ENCODE measurements at places on chromosomes 5 and 9. TPM values are rescaled to one million over a fixed set of nuclear protein-coding genes. Genes with fewer than 3 reads are reported as not detected.

IL3 gene
- total RNA-seq = not detected

DNA sequence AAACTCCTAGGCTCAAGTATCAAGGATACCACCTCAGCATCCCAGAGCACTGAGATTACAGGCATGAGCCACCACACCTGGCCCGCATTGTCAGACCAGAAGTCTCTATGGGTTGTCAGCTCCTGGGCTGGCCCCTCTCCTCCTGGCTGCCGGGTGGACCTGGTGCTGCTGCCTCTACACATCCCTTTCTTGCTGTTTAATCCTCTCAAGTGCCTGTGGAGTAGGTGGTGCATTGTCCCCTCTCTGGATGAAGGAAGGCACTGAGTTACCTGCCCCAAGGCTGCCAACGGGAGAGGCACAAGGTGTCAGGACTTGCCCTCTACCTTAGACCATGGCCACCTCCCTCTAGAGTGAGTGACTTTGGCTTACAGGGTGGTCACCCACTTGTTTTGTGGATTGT, 37.4 kb downstream of the PHF2 start:
- no peak for DNase-seq

PCDHB7 gene
- total RNA-seq = 2.1 TPM

ORM2 gene
- total RNA-seq = 2.8 TPM

- DNase-seq = no peak
Observed at GRCh38 chr9:76725011-76725546, 39.2 kb upstream of the PCA3 start.

ORM1 gene
- total RNA-seq = 12.7 TPM

DNA sequence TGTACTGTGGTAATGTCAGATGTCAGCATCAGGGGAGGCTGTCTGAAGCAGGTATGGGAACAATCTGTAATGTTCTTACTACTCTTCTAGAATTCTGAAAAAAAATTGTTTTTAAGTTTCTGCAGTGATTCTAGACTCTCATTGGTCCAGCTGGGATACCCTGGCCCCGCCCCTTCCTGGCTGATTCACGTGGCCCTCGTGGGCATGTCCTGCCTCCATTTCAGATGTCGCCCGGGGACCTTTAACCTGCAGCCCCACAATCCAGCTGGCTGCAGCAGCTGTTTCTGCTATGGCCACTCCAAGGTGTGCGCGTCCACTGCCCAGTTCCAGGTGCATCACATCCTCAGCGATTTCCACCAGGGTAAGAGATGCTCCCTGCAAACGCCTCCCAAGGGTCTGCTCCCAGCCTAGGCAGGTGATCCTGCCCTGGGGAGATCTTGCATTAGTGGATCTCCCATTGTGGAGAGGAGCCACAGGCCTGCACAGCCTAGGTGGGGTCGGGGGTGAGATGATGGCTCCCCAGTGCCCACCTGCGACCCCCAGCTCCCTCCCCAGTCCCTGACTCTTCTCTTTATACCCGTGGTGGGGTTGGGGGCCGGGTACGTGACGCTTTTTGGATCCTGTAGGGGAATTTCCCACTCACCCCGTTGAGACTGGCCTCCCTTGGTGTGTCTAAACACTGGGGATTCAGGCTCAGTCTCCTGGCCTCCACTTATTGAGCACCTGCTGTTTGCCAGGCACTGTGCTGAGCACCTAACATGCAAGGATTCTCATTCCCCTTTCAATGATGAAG, 36.5 kb downstream of the LAMC3 start:
- DNase-seq = no peak

MGAT4B gene
- total RNA-seq = 272 TPM

Data from mucosa of gallbladder (tissue), 1 donor.